ENCODE measurements at places on chromosomes 4 and X.

GRCh38 chr4:140754918-140755773 is 1.0 kb downstream of the TBC1D9 start:
- no peak for DNase-seq

DNA sequence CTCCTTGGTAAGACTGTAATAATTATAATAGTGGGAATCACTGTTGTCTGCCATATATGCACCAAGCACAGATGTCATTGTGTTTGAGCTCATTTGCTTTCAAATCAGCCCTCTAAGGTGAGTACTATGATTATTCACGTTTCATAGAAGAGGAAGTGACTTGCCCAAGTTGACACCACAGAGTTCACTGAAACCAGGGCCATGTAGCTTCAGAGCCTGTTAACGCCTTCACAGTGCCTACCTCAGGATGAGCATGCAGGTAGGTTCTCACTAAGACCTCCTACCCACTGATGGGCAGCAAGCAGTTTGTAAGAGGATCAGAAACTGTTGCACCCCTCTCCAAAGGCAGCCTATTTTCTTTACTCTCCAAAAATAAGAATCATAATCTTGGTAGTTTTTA is 27.4 kb downstream of the TMPRSS11A start:
- DNase-seq, result no peak

DNA sequence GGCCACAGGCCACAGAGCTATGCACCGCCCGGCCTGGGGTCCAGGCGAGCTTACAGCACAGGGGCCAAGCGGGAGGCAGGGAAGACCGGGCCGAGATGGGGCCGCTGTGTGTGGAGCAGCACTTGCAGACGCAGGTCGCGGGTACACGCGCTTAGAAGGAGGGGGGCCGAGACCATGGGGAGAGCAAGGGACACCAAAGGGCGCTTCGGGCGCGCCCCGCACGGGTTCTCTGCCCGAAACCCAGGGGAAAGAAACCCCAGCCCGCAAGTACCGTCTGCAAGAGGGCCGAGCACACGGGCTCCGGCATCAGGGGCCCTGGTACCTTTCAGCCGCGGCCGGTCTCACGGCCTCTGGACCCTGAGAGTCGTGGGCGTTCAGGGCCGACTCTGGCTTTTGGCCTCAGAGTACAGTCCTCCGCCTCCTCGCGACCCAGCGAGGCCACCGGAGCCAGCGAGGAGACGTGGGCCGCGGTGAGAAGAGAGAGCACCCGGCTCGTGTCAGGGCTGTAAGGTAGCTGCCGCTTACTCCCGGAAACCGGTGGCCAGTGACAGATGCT is 342 bp downstream of the EOLA2 start:
- no peak for DNase-seq

- no peak for DNase-seq
Measured at GRCh38 chrX:95791876-95792275, 892.8 kb upstream of the DIAPH2 start.

DNA sequence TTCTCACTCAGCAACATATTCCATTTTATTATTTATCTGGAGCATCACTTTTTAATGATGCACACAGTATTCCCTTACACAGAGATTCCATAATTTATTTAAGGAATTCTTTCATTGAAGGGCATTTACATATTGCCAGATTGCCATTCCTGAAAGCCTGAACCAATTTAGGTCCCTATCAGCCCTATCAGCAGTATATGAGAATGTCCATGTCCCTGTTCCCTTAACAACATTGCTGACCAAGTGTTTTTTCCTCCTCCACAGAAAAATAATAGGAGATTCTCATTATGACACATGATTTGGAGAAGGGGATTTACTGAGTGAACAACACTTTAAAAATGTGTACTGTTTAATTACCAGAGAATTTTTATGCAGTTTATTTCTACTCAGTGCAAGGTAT is 90.1 kb upstream of the PHOX2B start:
- no peak for DNase-seq

DNA sequence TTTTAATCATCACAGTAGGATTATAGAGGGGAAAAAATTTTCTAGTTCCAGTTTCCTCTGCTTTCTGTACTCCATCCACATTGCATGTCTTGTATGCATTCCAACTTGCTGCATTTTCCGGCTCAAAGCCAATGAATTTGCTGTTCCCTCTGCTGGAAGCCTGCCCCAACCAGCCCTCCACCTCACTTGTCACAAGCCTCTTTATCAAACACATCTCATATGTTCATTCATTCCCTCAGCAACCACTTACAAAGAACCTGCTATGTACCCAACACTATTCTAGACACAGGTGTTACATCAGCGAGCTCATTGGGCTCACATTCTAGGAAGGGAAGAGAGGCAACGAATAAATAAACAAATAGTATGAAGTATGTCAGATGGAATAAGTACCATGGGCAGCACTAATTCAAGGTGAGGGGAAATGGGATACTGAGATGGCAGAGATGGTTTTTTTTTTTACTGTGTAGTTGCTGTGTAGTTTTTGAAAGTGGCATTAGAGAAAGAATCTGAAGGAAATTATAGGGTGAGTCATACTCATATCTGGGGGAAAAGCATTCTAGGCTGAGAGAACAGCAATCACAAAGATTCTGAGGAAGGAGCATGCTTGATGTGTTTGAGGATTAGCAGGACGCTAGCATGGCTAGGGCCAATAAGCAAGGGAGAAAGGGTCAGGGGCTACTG is 332.5 kb downstream of the PDGFC start:
- DNase-seq, result no peak

DNA sequence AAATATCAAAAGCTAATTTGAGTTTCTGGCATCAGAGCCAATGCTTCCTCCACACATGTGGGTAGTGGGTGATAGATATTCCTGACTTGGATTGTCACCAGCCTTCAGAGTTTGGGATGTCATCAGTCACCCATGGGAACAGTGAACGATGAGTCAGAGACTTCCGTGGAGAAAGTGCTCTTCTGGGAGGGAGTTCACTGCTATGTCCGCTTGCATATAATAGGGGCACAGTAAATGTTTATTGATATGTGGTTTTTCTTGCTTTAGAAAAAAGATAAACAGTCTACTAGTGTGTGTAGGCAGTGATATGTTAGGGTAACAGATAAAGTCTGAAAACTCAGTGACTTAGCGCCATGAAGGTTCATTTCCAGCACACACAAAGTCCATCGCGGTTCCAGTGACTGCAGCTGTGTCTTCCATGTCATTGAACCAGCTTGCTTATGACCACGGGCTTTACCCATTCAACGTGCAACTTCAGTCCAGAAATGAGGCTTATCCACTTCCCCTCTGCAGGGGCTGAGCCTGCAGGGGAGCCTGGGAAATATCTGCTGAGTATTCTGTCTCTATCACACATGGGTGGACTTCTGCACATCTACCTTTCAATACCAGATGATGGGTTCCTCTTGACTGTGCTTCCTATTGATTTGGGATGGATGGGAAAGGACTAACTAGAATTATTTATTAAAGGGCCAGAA is 87.7 kb upstream of the WWC2 start:
- no peak for DNase-seq

- DNase-seq, result no peak
Measured at GRCh38 chr4:89221167-89221867, 86.3 kb downstream of the GPRIN3 start.

DNA sequence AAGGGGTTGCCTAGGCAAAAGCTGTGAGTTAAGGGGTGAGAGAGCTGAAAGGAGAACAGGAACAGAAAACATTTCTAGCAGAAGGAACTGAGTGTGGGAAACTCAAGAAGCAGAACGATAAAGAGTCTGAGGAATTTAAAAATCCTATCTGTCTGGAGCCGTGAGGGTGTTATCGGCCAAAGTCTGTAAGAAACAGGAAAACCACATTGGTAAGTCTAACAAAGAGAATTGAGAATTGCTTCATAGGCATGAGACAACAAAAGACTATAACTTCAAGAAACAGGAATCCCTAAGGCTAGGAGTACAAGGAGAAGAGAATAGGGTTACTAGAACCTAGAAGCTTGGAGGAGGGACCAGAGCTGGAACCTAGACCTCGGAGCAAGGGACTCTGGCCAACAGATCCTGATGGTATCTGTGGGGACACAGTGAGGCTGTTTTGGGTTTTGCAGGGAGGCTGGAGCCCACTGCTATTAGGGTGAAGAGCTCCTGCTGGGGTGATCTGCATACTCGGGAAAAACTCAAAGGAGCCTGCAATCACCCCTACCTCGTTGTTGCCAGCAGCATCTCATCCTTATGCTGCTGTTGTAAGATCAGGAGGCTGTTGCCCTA is 175.6 kb downstream of the FBXO8 start:
- no peak for DNase-seq

- DNase-seq, result no peak
Measured at GRCh38 chr4:160020804-160021203, 917.9 kb downstream of the RAPGEF2 start.

- no peak for DNase-seq
Measured at GRCh38 chrX:4547213-4547836, 833.9 kb upstream of the PRKX start.

DNA sequence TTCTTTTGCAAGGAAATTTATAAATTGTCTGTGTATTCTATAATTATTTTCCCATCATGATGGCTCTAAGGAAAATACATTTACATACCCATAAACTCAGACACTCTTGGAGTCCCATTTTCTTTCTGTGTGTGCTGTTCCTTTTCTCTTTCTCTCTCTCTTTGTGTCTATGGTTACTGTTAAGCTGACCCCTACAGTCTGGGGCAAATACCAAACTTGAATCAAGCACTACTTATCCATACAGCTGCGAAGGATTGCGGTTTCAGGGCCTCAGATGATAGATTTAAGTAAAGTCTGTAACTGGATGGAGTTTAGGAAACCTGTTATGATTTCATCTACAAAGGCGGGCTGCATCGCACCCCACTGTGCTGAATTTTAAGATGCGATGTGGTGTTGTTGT is 150.2 kb downstream of the SHROOM3 start:
- no peak for DNase-seq

- DNase-seq, result no peak
Measured at GRCh38 chrX:51837451-51837850, 56.0 kb upstream of the MAGED1 start.

GRCh38 chrX:103722505-103722904 is 11.8 kb downstream of the TMEM31 start:
- DNase-seq, result no peak

GRCh38 chrX:6095469-6095868 is 133.2 kb downstream of the NLGN4X start:
- DNase-seq, result no peak

- no peak for DNase-seq
Measured at GRCh38 chr4:88953400-88953799, 103.6 kb downstream of the FAM13A start.

DNA sequence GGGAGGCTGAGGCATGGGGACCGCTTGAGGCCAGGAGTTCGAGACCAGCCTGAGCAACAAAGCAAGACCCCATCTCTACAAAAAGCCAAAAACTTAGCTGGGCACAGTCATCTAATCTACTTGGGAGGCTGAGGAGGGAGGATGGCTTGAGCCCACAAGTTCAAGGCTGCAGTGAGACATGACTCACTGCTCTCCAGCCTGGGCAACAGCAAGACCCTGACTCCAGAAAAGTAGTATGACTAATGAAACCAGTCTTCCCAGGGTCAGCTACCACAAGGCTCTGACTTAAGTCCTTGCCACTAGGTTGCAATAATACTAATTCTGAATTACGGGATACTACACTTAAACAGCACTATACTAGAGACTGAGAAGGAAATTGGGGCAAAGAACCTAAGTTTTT is 33.1 kb downstream of the ERVMER34-1 start:
- DNase-seq, result no peak

DNA sequence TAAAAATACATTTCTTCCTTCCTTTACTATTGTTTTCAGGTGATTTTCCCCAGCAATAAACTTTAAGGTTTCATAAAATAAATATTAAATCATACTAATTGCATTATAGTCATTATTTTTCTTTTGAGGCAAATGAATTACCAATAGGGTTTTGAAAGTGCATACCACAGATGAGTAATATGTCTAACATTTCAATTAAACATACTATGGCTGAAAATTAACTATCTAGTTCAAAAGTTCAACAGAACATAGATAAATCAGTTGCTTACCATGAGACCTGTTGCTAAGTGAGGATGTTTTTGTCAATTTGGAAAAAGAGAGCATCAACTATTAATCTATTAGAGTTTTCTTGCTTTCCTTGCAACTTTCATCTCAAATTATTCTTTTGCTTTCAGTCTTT is 35.0 kb downstream of the NPY5R start:
- DNase-seq, result no peak

GRCh38 chrX:50204364-50204899 is at the start of gene CCNB3:
Gene CCNB3 (plus strand): TSS chrX:50204765. CDS start chrX:50285164, 80,399 bp downstream.
- peak; percentile 50 for DNase-seq

- DNase-seq, result no peak
Measured at GRCh38 chr4:113593400-113594230, 167.9 kb downstream of the CAMK2D start.

DNA sequence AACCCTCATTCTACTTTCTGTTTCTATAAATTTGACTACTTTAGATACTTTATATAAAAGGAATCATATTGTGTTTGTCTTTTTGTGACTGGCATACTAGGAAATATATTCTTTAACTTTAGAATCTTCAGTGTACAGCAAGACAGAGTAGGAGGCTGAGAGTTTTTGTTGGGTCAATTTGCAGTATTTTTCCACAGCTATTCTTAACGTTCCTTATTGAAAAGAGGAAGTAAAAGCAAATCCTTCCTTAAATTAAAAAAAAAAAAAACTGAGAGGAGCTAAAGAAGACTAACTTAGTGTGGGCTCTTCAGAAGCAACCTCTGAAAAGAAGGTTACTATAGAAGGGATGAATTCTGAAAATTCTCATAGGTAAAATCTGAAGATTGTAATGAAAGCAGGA is 1194.6 kb downstream of the ADGRL3 start:
- no peak for DNase-seq

Measured in CD8-positive, alpha-beta memory T cell (primary cell).